ENCODE measurements at places on chromosomes 16 and 17.

- peak; percentile 67 for DNase-seq
These were observed 53.5 kb downstream of the SREBF1 start for GRCh38 chr17:17783116-17783824.

DNA sequence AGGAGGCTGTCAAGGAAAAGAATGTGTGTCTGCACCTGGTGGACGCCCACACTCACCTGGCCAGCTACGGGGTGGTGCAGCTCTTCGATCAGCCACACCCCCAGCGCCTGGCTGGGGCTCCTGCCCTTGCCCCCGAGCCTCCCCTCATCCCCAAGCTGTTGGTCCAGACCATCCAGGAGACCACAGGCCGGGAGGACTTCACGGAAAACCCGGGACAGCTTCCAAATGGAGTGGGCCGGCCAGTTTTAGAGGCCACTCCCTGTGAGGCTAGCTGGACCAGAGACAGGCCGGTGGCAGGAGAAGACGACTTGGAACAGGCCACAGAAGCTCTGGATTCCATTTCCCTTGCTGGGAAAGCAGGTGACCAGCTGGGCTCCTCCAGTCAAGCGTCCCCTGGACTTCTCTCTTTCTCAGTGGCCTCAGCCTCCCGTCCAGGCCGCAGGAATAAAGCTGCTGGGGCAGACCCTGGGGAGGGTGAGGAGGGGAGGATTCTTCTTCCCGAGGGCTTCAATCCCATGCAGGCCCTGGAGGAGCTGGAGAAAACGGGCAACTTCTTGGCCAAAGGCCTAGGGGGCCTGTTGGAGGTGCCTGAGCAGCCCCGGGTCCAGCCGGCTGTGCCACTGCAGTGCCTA lies 2.2 kb downstream of the WDR81 start:
- no peak for DNase-seq

DNA sequence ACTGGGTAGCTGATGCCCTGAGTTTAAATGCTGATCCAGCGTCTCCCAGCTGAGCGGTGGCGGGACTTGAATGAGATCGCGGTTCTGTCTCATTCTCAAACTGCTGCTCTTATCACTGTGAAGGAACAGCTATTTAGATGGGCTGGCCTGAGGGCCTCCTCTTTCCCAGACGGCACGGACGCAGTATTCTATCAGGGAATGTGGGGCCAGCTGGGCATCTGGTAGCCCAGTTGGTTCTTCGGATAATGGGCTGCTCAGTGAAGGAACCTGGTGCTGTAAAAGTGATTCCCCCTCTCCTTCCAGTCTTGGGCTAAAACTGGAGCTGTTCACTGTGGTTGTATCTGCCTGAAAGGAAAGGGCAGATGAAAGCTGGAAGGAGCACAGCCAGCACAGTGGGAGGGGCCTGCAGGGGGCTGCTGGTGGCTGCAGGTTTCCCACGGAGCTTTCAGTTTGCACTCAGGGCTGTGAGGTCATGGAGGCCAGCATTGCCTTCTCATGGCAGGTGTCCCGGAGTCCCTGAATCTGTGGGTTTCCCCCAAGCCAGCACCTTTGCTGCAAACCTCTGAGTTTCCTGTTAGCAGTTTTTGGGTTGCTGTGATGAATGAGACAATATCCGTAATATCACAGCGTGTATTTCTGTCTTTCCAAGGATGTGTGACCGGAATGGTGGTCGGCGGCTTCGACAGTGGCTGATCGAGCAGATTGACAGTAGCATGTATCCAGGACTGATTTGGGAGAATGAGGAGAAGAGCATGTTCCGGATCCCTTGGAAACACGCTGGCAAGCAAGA lies 3.6 kb downstream of the IRF8 start:
- no peak for DNase-seq

GRCh38 chr17:42653179-42654124 lies 5.6 kb upstream of the TUBG2 start:
- DNase-seq = no peak

DNA sequence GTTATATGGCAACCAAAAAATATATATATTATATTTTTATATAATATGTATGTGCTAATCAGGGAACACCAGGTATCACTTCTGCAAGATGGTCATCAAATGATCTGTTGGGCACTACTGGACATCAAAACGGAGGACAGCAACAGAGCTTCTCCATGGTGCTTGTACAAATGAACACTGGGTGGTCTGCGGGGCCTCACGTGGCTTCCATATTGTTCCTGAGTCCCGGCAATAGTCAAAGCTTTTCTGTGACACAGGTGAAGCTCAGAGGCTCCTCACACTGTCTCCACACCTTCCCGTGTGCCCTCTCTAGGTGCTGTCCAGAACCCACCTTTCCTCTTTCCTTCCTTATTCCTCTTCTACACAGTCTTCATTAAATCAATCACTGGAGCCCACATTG lies 149.9 kb upstream of the PIRT start:
- DNase-seq = no peak

DNA sequence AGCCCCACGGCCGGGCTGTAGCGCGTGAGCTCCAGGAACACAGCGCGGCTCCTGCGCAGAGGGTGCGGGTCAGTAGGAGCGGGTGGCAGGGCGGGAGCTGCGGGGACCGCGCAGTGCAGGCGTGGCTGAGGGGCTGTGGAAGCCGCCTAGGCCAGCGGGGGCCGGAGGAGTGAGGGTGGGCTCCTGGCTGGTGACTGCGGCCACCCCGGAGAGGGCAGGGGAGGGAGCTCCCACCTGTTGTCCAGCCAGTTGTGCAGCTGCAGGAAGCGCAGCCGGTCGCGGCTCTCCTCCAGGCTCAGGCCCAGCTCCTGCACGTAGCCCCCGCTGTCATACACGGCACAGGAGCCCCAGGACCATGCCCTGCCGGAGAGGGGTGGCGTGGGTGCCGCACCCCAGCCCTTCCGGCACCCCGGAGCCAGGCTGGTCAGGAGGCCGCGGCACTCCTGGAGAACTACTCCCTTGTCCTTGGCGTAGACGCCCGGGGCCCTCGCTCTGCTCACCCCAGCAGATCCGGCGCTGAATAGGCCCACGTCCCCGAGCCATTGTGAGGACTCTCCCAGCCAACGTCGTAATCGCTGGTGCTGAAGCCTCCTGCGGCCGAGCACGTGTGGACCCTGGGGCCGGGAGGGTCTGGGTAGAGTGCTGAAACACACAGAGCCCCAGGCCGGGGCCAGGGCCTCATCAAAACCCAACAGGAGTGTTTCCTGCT lies 43.9 kb downstream of the TSC2 start:
- no peak for DNase-seq

GRCh38 chr17:7842380-7843256 lies 8.6 kb downstream of the KDM6B start:
- DNase-seq = peak; percentile 56

DNA sequence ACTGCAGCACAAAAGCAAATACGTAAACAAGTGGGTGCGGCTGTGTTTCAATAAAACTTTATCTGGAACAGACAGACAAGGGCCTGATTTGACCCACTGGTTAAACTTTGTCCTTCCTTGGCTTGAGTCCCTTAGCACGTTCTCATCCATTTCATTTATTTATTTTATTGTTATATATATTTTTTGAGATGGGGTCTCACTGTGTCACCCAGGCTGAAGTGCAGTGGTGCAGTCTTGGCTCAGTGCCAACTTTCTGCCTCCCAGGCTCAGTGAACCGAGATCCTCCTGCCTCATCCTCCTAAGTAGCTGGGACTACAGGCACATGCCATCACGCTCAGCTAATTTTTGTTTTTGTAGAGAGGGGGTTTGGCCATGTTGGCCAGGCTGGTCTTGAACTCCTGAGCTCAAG lies 64.3 kb downstream of the MYH11 start:
- DNase-seq = no peak

DNA sequence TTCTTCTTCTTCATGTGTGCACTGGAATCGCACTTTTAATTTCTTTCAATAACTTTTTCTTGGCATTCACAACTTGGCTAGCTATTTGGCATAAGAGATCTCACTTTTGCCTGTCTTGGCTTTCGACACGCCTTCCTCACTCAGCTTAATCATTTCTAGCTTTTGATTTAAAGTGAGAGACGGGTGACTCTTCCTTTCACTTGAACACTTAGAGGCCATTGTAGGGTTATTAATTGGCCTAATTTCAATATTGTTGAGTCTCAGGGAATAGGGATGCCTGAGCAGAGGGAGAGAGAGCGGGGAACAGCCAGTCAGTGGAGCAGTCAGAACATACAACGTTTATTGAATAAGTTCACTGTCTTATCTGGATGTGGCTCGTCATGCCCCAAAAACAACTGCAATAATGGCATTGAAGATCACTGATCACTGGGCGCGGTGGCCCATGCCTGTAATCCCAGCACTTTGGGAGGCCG lies 200.3 kb downstream of the SEC14L1 start:
- no peak for DNase-seq

DNA sequence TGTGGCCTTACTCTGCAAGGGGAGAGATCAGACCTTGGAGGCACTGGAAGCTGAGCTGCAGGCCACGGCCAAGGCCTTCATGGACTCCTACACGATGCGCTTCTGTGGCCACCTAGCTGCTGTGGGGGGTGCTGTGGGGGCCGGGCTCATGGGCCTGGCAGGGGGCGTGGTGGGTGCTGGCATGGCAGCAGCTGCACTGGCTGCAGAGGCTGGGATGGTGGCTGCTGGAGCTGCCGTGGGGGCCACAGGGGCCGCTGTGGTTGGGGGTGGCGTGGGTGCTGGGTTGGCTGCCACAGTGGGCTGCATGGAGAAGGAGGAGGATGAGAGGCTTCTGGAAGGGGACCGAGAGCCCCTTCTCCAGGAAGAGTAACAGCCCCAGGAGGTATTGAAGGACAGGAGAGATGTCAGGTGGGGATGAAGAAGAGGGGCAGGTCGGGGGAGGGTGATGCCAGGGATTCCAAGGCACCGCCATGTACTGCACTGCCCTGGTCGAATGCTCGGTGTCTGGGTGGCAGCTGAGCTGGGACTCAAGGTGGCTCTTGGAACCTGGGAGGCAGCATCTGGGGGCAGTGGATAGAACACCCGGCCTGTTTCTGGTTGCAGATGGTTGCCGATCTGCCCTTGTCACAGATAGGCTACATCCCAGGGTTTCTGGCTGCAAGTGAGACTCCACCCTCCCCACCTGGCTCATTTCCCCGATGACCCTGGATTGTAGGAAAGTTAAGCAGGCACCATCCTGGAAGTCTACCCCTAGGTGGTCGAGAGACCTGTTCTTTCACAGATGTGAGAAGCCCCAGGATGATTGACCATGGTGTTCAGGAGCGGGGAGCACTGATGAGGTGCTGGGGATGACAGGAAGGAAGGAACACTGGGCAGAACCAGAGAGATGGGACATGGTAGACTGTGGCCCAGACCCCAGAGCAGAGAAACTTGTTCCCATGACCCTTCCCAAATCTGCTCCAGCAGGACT lies 5.1 kb downstream of the RNF112 start:
- DNase-seq = no peak

GRCh38 chr17:48724251-48725003 lies 1.4 kb downstream of the PRAC2 start:
- peak; percentile 65 for DNase-seq

GRCh38 chr17:8068736-8069586 lies 18.6 kb downstream of the ALOX12B start:
- no peak for DNase-seq

GRCh38 chr16:78094166-78094565 lies 5.3 kb upstream of the WWOX start:
- DNase-seq = no peak

DNA sequence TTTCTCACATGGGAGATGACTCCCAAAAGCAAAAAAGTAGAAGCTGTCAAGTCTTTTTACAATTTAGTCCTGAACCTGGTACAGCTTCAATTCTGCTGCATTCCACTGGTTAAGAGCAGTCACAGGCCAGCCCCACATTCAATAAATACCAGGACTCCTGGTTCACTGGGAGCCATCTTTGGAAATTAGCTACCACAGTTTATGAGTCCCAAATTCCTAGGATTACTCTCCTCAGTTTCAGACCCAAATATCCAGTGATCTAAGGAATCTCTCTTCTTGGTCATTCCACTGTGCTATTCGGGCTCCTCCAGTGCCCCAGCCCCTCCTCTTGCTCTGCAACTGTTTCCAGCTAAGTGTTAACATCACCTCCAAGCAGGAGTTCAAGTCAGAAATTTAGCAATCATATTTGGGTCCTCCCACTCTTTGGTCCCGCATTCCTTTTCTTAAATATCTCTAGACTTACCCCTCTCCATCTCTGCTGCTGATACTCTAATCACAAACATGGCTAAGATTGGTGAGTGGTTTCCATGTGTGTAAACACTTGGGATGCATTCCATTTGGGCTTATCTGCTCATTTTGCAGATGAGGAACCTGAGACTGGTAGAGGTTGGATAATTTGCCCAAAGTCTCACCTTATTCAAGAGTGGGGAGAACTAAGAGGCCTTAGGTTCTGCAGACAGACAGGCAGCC lies 9.6 kb upstream of the WIPF2 start:
- DNase-seq = no peak
